ENCODE measurements at places on chromosomes 11 and 22.
A peak's percentile ranks its signal among the peaks of the same experiment; 100 is the strongest.

GRCh38 chr11:6253197-6253596 is 6.4 kb upstream of the CCKBR start:
- DNase-seq = no peak
- no peaks in the 10 kb centered on the region for H3K36me3 ChIP-seq
- no peak overlapping the region for H3K27ac ChIP-seq
- H3K4me1 ChIP-seq = no peaks in the 10 kb centered on the region

DNA sequence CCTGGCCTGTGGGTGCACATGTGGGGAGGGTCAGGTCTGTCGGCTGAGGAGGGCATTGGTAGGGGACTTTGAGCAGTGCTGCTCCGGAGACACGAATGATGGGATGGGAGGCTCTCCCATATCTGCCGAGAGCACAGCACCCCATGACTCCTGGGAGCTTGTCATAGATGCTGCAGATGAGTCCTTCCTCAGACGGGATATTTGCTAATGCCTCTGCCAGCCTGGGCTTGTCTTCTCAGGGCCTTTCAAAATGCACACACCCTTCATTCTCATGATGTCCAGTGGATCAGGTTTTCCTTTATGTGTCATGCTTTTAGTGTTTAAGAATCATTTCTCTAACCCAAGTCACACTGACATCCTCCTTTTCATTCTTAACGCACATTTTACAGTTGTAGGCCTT is 8.1 kb upstream of the RNH1 start:
- DNase-seq = no peak
- H3K4me1 ChIP-seq = peaks cover 10% of the 10 kb centered on the region
- H3K4me3 ChIP-seq = no peak overlapping the region
- H3K36me3 ChIP-seq = peaks cover 22% of the 10 kb centered on the region

DNA sequence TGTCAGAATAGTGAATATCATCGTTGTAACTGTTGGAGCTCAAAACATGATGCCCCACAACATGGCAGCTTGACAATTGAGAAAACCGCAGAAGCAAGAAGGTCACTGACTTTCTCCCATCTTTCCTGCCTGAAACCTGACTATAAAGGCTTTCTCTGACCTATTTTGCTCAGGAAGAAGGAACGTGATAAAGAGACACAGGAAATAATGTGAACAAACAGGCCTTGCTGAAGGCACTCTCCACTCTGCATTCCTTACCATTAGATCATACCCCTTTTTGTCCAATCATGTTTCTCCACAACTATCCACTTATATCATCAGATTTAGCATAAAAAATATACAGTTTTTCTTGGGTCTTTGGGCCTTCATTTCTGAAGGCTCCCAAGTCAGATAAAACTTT is 916.8 kb downstream of the METTL15 start:
- H3K27me3 ChIP-seq = no peaks in the 10 kb centered on the region
- H3K4me1 ChIP-seq = no peaks in the 10 kb centered on the region
- H3K36me3 ChIP-seq = no peaks in the 10 kb centered on the region
- H3K4me3 ChIP-seq = no peak overlapping the region
- no peak overlapping the region for H3K27ac ChIP-seq

DNA sequence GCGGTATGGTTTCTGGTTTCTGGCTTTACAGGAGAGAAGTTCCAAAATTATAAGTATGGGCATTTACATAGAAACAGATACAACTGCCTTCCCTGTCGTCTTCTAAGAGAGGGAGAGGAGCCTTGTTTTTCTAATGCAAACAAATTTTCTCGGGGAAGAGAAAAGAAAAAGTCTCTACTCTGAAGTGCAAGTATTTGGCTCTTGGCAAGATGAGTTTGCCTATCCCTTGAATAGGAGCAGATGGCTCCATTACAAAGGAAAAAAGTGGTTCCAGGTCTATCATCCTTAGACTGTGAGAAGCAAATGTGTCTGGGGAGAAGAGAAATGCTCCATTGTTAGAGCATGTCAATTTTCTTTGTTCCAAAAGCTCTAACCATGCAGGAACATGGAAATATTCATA is 455.6 kb downstream of the BUD13 start:
- no peaks in the 10 kb centered on the region for H3K4me1 ChIP-seq
- no peaks in the 10 kb centered on the region for H3K36me3 ChIP-seq
- no peaks in the 10 kb centered on the region for H3K27me3 ChIP-seq
- H3K27ac ChIP-seq = no peak overlapping the region
- H3K4me3 ChIP-seq = no peak overlapping the region

GRCh38 chr11:64845129-64845775 is 799 bp upstream of the CDC42BPG start:
- peaks cover 53% of the 10 kb centered on the region for H3K4me1 ChIP-seq
- H3K36me3 ChIP-seq = no peaks in the 10 kb centered on the region
- peak overlapping the region; percentile 51 for H3K4me3 ChIP-seq
- peaks cover 4% of the 10 kb centered on the region for H3K27me3 ChIP-seq
- no peak for DNase-seq
- no peak overlapping the region for H3K27ac ChIP-seq

DNA sequence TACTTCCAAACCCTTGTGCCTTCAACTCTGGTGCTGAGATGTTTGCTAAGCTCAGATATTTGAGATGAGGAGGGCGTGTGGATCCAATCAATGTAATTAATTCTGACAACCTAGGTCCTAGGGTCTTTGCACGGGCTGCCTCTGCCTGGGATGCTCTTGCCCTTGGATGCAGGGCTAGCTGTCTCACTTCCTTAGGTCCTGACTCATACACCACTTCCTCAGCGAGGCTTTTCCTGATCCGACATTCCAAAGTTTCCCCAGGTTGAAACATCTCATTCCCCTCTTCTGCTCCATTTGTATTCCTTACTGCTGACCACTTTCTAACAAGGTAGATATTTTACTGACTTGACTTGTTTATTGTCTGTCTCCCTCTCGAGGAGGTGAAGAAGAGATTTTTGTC is 43.0 kb upstream of the NTM start:
- H3K27me3 ChIP-seq = no peaks in the 10 kb centered on the region
- H3K36me3 ChIP-seq = no peaks in the 10 kb centered on the region
- H3K4me1 ChIP-seq = no peaks in the 10 kb centered on the region

DNA sequence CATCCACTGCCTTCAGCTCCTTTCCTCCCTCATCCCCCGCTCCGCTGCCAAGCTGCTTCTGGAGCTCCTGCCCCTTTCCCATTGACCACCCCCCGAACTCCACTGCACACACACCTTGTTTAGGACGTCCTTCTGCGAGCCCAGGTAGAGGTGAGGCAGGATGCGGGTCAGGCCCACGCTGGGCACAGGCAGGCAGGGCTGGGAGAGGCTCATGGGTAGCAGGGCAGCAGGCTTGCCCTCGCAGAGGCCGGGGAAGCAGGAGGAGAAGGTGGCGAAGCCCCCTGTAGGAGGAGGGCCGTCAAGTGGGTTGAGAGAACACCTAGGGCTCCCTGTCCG is 13.3 kb downstream of the DUSP8 start:
- no peak for DNase-seq
- H3K4me1 ChIP-seq = no peaks in the 10 kb centered on the region
- no peak overlapping the region for H3K27ac ChIP-seq
- H3K27me3 ChIP-seq = peaks cover 1% of the 10 kb centered on the region
- H3K36me3 ChIP-seq = no peaks in the 10 kb centered on the region

DNA sequence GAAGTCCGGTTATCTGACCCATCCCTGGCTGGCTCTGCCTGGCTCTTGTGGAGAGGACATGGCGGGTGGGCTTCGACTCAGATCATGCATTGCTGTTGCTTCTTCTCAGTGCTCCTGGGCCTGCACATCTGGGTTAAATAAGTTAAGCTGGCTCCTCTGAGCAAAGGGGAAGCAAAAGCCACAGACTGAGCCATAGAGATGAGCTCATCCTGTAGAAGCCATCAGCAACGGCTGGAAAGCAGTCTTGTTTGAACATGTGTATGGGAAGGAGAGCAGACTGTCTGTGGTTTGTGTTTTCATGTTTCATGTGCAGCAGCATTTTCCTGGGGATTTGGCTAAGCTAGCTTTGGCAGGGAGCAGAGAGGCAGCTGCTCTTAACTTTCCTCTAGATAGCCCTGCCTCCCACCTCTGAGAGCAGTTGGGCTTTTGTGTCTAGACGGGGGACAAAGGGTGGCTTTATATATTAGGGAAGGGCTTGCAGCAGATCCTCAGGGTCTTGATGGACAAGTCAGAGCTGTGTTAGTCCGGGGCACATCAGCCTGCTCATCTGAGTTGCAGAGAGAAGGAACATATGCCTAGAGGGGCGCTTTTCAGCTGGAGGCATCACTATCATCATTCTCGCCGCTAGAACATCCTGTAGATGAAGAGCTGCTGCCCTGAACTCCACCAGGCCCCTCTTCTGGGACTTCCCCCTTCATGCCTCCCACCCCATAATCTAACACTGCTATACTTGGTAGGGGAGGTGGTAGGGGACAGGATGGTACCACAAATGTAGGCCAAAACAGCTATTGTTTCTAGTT is 14.9 kb downstream of the DCPS start:
- peaks cover 37% of the 10 kb centered on the region for H3K4me1 ChIP-seq
- DNase-seq = peak; percentile 56
- peaks cover 30% of the 10 kb centered on the region for H3K36me3 ChIP-seq

GRCh38 chr11:76462317-76462716 is 17.5 kb downstream of the EMSY start:
- H3K27me3 ChIP-seq = no peaks in the 10 kb centered on the region
- peaks cover 3% of the 10 kb centered on the region for H3K4me1 ChIP-seq
- no peak overlapping the region for H3K4me3 ChIP-seq

DNA sequence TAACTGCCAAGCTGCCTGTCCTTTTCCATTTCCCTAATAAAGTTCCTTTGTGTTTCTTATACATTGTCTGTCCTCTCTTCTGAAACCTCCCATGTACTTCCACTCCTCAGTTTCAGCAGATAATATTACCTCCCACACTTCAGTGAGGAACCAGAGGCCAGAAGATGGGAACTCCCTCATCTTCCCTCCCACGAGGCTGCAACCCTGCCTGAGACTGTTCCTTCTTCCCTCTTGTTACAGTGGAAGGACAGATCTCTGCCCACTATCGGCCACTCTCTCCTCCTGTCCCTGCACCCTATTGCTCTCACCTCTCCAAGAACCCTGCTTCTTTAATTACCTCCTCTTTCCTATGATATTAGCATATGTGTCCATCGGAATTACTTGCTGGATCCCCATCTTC is 38.1 kb upstream of the SWAP70 start:
- no peak overlapping the region for H3K4me3 ChIP-seq
- no peaks in the 10 kb centered on the region for H3K4me1 ChIP-seq
- no peak for DNase-seq
- no peak overlapping the region for H3K27ac ChIP-seq
- H3K36me3 ChIP-seq = no peaks in the 10 kb centered on the region
- H3K27me3 ChIP-seq = peaks cover 33% of the 10 kb centered on the region

DNA sequence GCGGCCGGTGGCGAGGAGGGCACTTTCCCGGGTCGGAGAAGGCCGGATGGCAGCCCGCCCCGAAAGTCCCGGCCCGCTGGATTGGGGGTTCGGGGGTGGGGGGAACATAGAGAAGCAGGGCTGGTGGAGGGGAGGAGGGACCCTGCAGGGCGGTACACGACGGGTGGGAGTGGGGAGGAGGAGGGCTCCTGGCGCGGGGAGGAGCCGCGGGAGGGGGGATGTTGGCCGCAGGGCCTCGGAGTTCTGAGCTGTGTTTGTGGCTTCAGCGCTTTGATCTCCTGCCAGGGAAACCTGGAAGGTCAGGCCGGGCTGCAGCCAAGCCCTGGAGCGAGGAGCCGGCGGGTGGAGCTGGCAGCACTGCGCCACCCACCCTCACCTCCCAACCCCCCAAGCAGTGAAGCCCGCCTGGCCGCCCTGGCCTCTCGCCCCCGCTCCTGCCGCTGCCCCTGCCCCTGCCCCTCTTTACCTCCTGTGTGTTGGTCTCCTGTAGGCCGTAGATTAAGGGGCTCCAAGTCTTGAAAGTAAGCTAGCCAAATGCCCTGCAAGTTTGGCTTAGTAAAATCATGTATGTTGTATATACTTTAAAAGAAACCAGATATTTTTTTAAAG is 30.9 kb downstream of the C22orf31 start:
- no peaks in the 10 kb centered on the region for H3K36me3 ChIP-seq
- H3K4me3 ChIP-seq = no peak overlapping the region
- peaks cover 19% of the 10 kb centered on the region for H3K4me1 ChIP-seq
- DNase-seq = no peak
- peaks cover 79% of the 10 kb centered on the region for H3K27me3 ChIP-seq
- no peak overlapping the region for H3K27ac ChIP-seq

- peaks cover 4% of the 10 kb centered on the region for H3K4me1 ChIP-seq
- DNase-seq = no peak
- H3K4me3 ChIP-seq = no peak overlapping the region
- peaks cover 25% of the 10 kb centered on the region for H3K27me3 ChIP-seq
Measured at GRCh38 chr11:10326012-10326964, 21.4 kb downstream of the ADM start.

- H3K36me3 ChIP-seq = no peaks in the 10 kb centered on the region
- DNase-seq = no peak
- no peaks in the 10 kb centered on the region for H3K4me1 ChIP-seq
- H3K27ac ChIP-seq = no peak overlapping the region
Measured at GRCh38 chr22:16699326-16699725, 106.7 kb upstream of the CCT8L2 start.

GRCh38 chr22:49418341-49418894 is 409.3 kb downstream of the BRD1 start:
- H3K4me1 ChIP-seq = no peaks in the 10 kb centered on the region
- H3K36me3 ChIP-seq = no peaks in the 10 kb centered on the region

GRCh38 chr22:20554824-20555223 is 47.4 kb downstream of the MED15 start:
- H3K27me3 ChIP-seq = no peaks in the 10 kb centered on the region
- DNase-seq = no peak
- H3K4me3 ChIP-seq = no peak overlapping the region
- peak overlapping the region; percentile 98 for H3K27ac ChIP-seq
